ENCODE measurements at places on chromosomes 12 and 14.

- no peak for DNase-seq
Observed at GRCh38 chr14:38799671-38800070, 303.4 kb downstream of the SEC23A start.

DNA sequence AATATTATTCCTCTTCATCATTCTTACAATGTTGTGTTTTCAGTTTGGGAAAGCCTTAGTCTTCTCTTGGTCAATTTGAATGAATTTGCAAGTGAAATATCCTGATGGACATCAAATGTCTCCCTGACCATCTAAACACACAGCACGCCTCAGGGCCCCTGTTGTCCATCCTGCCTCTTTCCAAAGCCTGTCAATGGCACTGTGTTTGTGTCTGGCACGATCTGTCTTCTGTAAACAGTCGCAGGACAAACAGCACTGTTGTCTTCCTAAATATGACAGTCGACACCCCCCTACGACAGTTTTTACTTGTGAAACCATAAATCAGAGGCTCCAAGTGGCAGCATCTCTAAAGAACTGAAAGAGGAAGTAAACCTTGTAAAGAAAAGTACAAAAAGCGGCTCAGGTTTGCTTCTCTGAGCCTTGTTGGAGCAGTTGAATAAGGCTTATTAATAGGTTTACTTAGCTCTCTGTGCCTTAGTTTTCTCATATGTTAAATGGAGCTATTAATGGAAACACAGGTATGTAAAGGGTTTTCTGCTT is 285.8 kb downstream of the NRXN3 start:
- DNase-seq = no peak

GRCh38 chr12:123258593-123258992 is 13.1 kb downstream of the CDK2AP1 start:
- DNase-seq = no peak

DNA sequence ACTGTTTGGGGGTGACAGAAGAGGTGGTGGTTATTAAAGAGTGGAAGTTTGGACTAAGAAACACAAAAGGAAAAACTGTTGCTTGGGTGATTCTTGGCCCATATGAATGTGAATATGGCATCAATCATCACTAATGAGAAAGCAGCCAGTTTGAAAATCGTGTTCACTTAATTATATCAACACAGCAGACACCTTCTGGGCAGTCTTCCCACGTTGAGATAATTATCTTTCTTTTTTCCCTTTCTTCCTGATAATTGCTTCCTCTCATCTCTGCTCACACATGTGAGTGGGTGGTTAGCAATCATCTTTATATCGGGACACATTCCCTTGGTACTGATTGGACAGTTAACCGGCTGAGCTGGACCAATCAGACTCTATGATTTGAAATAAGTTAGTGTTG is 539.7 kb downstream of the AACS start:
- no peak for DNase-seq

- DNase-seq = no peak
Observed at GRCh38 chr14:90621201-90621600, 195.0 kb downstream of the TTC7B start.

GRCh38 chr12:128069359-128069997 is 197.5 kb upstream of the TMEM132C start:
- DNase-seq = peak; percentile 15

GRCh38 chr12:38782359-38782758 is 123.0 kb downstream of the CPNE8 start:
- no peak for DNase-seq

DNA sequence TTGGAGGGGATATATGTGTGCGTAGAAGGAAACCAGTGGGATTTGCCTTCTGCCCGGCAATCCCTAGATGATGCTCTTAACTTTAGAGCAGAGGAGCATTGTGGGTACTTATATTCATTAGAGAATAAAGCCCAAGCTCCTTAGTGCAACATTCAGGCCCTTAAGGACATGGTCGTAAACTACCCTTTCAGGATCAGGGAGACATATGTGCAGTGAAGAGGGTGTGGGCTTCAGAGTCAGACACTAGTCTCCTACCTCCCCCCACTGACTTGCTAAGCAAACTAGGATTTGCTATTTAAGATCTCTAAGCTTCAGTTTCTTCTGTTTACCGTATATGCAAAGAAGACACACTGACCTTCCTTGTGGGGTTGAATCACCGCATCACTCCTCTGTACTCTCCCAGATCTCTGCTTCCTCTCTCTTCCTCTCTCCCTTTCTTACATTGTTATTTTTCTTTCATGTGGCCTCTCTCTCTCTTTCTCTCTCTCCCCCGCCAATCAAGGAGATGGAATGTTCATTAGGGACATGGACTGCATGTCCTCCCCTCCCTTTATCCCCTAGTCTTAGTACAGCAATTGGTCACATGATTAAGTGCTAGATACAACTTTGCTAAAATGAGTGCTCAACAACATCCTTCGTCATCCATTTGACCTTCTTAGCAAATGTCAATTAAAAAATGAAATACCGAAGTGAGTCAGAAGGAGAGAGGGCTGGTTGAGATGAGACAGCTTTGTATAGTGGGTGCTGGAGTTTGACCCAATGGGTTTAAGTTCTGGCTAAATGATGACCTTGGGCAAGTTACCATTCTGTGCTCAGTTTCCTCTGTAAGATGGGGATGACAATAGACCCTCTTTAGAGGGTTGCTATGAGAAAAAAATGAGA is 91.7 kb downstream of the TMX1 start:
- no peak for DNase-seq

DNA sequence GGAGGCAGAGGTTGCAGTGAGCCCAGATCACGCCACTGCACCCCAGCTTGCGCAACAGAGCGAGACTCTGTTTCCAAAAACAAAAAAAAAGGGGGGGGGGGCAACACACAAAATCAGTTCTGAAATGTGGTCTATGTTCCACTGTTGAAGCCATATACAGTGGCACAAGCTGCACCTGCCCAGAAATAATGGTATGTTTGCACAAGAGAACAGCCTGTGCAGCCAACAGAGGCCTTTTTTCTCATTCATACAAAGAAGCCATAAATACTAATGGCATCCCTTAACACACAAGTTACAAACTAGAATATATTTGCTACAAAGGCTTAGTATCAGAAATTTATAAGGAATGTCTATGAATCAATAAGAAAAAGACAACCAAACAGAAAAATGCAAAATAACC is 37.1 kb downstream of the ITPR2 start:
- DNase-seq = no peak

GRCh38 chr12:58639318-58639934 is 280.9 kb downstream of the LRIG3 start:
- DNase-seq = no peak

GRCh38 chr12:3326850-3327780 is 163.9 kb upstream of the PRMT8 start:
- DNase-seq = no peak

- no peak for DNase-seq
Observed at GRCh38 chr12:113022563-113023297, 33.8 kb upstream of the DTX1 start.

DNA sequence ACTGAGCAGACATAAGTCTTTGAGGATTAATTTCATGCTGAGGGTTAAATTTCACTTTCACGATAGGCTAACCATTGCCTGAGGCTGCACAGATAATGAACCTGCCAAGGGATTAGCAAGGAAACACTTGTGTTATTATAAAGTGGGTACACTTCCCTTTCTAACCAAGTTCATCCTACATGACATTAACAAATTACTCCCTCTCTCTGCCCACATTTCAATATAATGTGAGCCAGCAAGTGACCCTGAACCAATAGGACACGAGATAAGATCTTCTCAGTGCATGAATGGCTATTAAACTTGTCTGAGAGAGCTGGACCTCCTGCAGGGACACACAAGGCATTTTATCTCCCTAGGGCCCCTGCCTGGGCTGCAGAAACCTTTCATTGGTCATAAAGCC is 173.5 kb downstream of the PAX9 start:
- DNase-seq = no peak

DNA sequence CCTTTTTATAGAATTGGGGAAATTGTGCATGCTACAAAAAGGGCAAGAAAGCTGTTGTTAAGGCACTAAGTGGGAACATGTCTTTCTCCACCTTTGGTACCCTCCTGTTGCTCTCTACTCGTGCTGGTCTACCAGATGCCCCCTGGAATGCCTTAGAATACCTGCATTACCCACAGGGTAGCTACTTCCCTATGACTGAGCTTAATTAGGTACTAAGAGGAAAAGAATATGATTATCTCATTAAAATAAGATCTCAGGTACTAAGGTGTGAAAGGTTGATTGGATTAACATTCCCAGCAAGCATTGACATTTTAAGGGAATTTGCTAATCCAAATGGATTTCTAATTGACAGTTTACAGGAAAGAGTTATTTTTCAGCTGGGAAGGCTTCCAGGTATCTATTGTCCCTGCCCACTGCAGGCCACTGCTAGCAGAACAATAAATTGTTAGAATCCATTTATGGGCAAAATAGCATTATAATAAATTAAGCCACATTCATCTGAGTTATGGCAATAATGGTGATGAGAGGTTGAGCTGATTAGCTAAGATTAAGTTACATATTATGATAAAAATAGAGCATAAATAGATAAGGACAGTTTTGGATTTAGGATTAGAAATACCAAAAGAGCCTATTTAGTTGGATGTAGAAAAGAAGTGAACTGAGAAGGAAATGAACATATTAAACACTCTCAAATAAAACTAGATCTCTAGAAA is 67.8 kb upstream of the GRIP1 start:
- no peak for DNase-seq

- no peak for DNase-seq
Observed at GRCh38 chr14:68295316-68295816, 475.8 kb downstream of the RAD51B start.

DNA sequence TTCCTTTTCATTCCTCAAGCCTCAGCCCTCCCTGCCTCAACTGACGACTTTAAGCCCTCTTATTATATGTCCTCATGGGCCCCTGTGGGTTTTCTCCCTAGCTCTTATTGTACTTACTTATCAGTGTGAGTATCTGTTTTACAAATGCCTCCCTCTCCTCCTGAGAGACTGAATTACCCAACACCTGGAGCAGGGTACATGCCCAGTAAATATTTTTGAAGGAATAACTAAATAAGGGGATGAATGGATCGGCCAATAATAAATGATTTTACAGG is 95.8 kb upstream of the SLC35F4 start:
- DNase-seq = no peak

- DNase-seq = peak; percentile 4
Observed at GRCh38 chr12:24109381-24110039, 160.0 kb upstream of the SOX5 start.

DNA sequence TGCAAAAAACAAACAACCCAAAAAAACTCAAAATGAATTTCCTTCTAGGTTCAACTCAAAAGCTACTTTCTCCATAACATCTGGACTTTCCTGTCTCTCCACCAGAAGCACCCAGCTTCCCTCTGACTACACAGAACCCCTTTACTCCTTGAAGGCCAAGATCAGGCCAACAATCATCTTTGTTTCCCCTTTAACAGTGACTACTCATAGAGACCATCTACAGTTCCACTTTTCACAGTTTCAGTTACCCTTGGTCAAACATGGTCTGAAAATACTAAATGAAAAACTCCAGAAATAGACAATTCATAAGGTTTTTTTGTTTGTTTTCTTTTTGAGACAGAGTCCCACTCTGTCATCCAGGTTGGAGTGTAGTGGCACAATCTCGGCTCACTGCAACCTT is 11.8 kb downstream of the GCH1 start:
- DNase-seq = no peak

GRCh38 chr14:76918782-76919394 is 92.7 kb downstream of the LRRC74A start:
- peak; percentile 78 for DNase-seq

- peak; percentile 25 for DNase-seq
Observed at GRCh38 chr12:8508910-8509841, 4.1 kb upstream of the CLEC4D start.

DNA sequence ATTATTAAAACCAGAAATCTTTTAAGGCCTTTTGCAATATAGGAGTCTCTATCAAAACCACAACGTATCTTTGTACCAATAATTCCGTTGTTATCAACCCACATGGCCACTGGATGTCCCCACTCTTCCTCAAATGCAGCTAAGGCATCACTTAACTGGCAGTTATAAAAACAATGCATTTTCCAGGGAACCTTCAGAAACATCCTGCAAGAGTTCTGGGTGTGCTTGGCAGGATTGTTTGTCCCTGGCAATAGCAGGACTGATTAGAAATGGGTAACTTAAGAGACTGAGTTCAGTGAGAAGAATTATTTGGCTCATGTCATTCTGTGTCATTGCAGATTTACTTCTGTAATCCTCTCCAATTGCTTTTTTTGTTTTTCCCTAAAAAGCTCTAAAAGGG is 112.0 kb downstream of the SLC15A5 start:
- DNase-seq = peak; percentile 16

DNA sequence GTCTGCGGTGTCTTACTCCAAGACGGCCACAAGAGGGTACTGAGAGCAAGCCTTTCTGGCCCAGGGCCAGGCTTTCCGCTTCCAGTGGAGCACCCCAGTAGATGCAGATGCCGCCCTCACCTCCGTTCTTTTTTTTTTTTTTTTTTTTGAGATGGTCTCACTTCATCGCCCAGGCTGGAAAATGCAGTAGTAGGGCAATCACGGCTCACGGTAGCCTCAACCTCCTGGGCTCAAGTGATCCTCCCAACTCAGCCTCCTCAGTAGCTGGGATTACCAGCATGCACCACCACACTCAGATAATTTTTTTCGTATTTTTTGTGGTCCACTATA is 5.6 kb upstream of the LBHD2 start:
- peak; percentile 95 for DNase-seq

GRCh38 chr12:46400406-46400805 is 27.8 kb upstream of the SLC38A2 start:
- no peak for DNase-seq

DNA sequence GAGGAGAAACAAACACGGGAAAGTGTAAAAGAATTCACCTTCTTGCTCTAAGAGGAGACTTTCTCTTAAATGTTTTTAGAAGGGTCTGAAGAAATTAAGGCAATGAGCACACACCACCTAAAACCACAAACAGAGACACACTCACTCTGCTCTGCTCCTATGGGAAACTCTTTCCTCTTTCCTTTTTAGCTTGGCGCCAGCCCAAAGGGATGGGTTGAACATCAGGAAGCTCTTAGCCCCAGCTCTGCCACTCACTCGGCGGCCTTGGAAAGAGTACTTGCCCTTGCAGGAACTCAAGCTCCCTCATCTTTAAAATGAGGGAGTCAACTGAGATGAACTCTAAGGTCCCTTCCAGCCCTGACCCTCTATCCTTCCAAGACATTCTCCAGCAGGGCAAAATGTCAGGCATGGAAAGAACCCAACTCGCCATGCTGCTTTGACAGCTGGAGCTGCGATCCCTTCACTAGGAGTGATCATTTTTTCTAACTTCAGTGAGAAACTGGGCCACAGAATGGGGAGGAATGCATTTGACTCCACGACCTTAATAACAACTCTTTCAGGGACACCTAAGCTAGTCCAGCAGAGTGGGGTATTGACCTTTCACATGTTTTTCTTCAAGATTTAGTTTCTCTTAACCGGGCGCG is 980 bp upstream of the RNASE8 start:
- no peak for DNase-seq

All from NCI-H2171 (cell line).